GM23248 (cell line): ENCODE measurements at places on chromosomes 16 and 17.

DNA sequence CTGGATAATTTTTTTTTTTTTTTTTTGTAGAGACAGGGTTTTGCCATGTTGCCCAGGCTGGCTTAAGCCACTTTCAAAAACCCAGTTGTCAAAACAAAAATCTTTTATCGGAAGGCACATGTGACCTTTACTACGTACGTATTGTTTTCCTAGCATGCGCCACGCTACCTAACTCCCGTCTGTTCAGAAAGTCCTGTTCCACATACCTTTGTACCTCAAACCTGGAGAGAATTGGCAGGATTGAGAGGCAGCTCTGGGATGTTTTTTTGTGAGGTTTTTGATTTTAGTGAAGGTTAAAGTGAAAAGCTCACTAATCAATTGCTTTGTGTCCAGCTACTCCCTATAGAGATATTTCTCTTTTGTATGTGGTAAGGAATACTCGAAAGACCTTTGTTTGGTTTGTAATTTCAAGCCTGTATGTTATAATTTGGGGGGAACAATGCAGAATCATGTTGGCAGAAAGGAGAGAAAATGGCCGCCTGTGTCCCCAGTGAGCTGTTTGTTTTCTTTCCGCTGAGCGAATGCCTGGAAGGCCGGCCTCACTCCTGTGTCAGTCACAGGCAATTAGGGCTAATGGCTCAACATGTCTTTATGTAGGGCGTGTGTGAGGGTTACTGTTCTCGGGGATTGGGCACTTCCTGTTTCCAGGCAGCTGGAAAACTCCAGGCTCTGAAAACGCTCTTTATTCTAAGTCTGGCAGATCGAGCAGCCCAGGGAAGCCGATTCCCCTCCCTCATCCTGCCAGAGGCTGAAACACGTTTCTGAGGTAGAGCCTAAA lies 60.8 kb upstream of the CLEC18A start:
- H3K4me1 ChIP-seq: peaks cover 10% of the 10 kb centered on the region
- peak overlapping the region; percentile 54 for H3K27ac ChIP-seq
- no peak overlapping the region for H3K4me3 ChIP-seq
- H3K36me3 ChIP-seq: no peaks in the 10 kb centered on the region

- DNase-seq: no peak
- peaks cover 4% of the 10 kb centered on the region; the same call in 1 of the 2 replicates for H3K27me3 ChIP-seq
- H3K4me3 ChIP-seq: no peak overlapping the region
- no peaks in the 10 kb centered on the region for H3K36me3 ChIP-seq
- H3K4me1 ChIP-seq: peaks cover 20% of the 10 kb centered on the region
Measured at GRCh38 chr17:39736319-39737165, 1.2 kb upstream of the GRB7 start.

- no peak overlapping the region for H3K27ac ChIP-seq
- DNase-seq: peak; percentile 8
- no peak overlapping the region for H3K4me3 ChIP-seq
- H3K27me3 ChIP-seq: no peaks in the 10 kb centered on the region
- H3K36me3 ChIP-seq: no peaks in the 10 kb centered on the region
Measured at GRCh38 chr17:75194879-75195278, 10.6 kb upstream of the NUP85 start.

DNA sequence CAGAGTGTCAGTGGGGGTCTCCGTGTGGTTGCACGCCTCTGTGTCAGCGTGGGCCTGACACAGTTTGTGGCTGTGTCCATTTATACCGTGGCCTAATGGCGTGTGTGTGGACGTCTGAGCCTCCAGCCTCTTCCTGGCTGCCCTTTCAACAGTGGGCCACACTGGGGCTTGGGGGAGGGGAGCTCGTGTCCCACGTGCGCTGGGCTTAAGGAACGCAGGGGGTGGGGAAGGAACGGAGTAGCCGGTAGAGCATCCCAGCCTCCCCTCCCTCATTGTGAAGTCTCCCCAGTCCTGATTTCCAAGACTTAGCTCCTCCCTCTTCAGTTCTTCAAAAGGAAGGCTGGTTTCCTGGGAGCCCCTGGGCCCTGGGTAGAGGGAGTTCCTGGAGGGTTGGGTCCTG lies 9.5 kb upstream of the HES7 start:
- no peaks in the 10 kb centered on the region for H3K27me3 ChIP-seq
- H3K27ac ChIP-seq: no peak overlapping the region
- H3K36me3 ChIP-seq: no peaks in the 10 kb centered on the region

- no peak for DNase-seq
- H3K4me3 ChIP-seq: no peak overlapping the region
- H3K27ac ChIP-seq: no peak overlapping the region
- no peaks in the 10 kb centered on the region for H3K36me3 ChIP-seq
- H3K27me3 ChIP-seq: no peaks in the 10 kb centered on the region
Measured at GRCh38 chr17:81192386-81193050, 26.5 kb upstream of the AATK start.

DNA sequence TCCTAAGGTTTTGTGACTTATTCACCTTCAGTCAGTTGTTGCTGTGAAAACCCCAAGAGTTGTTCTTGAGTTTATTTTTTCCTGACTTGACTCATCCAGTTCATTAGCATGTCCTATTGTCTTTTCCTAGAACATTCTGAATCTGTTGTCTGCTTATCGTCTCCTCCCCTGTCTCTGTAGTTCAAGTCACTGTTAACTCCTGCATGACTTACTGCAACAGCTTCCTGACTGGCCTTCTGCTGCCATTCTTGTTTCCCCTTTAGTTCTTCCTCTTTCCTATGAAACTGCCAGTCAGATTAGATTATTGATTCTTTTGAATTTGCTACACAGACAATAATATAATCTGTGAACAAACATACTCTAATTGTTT lies 161.5 kb downstream of the FTO start:
- peak; percentile 71 for DNase-seq
- H3K27ac ChIP-seq: peak overlapping the region; percentile 74
- peaks cover 7% of the 10 kb centered on the region for H3K36me3 ChIP-seq
- no peaks in the 10 kb centered on the region for H3K27me3 ChIP-seq
- peaks cover 21% of the 10 kb centered on the region for H3K4me1 ChIP-seq
- no peak overlapping the region for H3K4me3 ChIP-seq

DNA sequence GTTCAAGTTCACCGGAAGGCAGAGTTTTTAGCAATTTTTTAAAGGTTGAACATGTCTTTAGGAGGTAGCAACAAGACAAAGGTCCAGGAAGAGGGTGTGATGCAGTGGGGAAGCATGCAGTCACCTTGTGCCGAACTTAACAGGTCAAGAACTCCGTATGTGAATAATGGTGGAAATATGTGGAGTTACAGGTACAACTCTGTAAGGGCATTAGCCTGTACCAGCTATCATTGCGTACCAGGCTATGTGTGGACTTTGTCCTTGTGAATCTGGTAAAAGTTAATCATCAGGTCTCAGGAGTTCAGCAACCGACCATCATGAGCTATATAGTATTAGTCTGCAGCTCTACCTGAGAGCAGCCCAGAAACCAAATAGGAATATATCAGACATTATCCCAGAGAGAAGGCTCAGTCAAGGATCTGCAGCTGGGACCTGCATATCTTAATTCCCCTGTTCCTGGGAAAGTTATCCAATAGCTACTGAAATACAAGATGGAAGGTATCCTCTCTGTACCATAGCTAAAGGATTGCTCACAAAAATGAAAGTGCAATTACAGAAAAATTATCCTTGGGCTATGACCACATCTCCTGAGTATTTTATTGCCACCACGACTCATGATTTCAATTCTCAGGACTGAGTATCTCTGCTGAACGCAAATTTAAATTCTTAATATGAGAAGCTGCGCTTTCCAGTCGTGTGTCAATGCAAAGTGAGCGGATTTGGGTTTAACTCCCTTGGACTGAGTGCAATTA lies 469.3 kb downstream of the CDH13 start:
- H3K4me1 ChIP-seq: peaks cover 12% of the 10 kb centered on the region; the same call in 1 of the 2 replicates
- peak; percentile 51 for DNase-seq
- no peak overlapping the region for H3K4me3 ChIP-seq
- H3K36me3 ChIP-seq: no peaks in the 10 kb centered on the region
- H3K27me3 ChIP-seq: no peaks in the 10 kb centered on the region

DNA sequence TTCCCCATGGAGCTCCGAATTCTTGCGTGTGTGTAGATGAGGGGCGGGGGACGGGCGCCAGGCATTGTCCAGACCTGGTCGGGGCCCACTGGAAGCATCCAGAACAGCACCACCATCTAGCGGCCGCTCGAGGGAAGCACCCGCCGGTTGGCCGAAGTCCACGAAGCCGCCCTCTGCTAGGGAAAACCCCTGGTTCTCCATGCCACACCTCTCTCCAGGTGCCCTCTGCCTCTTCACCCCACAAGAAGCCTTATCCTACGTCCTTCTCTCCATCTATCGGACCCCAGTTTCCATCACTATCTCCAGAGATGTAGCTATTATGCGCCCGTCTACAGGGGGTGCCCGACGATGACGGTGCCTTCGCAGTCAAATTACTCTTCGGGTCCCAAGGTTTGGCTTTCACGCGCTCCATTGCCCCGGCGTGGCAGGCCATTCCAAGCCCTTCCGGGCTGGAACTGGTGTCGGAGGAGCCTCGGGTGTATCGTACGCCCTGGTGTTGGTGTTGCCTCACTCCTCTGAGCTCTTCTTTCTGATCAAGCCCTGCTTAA lies 617 bp upstream of the SENP3 start:
- DNase-seq: peak; percentile 93
- H3K27ac ChIP-seq: peak overlapping the region; percentile 79
- no peaks in the 10 kb centered on the region for H3K27me3 ChIP-seq
- H3K4me1 ChIP-seq: peaks cover 22% of the 10 kb centered on the region

GRCh38 chr16:3283543-3284447 lies 504 bp downstream of the ZNF263 start:
- peak; percentile 57 for DNase-seq
- H3K27ac ChIP-seq: peak overlapping the region; percentile 98
- H3K4me1 ChIP-seq: peaks cover 10% of the 10 kb centered on the region
- H3K36me3 ChIP-seq: peaks cover 15% of the 10 kb centered on the region

GRCh38 chr17:76528528-76529223 lies 8.8 kb downstream of the CYGB start:
- no peaks in the 10 kb centered on the region for H3K27me3 ChIP-seq
- H3K4me1 ChIP-seq: peaks cover 32% of the 10 kb centered on the region
- peak overlapping the region; percentile 94 for H3K27ac ChIP-seq
- peak; percentile 71 for DNase-seq

DNA sequence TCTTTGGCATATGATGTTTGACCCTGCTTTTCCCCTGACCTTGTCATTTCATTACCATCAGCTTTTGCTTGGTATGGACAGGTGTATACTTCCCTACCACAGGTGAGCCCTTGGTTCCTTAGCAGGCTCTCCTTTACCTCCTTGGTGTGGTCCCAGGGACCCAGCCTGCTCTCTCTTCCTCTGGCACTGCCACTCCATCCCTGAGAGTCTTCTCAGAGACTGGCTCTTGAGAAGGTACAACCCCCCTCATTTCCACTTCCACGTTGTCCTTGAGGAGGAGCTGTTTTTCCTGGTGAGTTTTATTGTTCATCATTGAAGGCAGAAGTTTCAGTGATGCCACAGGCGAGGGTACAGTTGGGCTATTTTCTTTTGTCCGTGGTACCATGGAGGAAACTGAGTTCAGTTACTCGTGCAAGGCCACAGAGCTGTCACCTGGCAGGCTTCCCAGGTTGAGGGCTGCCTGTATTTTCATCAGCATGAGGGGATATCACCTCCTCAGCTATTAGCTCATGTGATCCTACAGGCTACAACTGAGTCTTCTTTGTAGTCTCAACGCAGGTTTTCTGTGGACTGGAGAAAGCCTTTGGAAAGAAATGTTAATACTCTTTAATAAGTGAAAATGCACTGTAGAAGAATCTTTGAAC lies 52.3 kb downstream of the MSI2 start:
- no peak overlapping the region for H3K4me3 ChIP-seq
- no peak for DNase-seq
- H3K27ac ChIP-seq: no peak overlapping the region
- no peaks in the 10 kb centered on the region for H3K4me1 ChIP-seq
- H3K36me3 ChIP-seq: no peaks in the 10 kb centered on the region

DNA sequence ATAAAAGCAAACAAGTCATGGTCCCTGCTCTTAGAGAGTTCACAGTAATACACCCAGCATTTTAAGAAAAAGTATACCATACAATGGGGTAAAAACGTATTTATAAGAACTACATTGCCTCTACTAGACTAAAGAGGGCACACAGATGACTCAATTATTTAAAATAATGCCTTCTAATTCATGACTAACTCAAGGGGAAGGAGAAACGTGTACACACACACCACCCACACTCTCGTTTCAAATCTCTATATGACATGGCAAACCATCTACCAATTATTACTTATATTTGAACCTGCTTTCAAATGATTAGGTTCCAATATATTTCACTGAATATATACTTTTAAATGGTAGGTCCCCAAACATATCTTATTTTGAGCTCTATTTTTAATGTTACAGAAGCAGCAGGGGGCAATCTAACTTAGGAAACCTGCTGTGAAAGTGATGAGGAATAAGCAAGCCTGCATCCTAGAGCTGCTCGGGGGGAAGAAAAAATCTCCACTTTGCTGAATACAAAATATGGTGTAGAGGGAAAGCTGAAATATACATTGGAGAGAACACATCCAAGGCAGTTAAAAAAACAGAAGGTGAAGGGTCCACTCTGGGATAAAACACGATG lies 232.4 kb upstream of the PSMD7 start:
- H3K27me3 ChIP-seq: no peaks in the 10 kb centered on the region
- DNase-seq: peak; percentile 6
- H3K4me3 ChIP-seq: no peak overlapping the region
- no peak overlapping the region for H3K27ac ChIP-seq
- H3K4me1 ChIP-seq: no peaks in the 10 kb centered on the region
- H3K36me3 ChIP-seq: no peaks in the 10 kb centered on the region

- no peak overlapping the region for H3K27ac ChIP-seq
- no peak for DNase-seq
- H3K4me3 ChIP-seq: no peak overlapping the region
- H3K27me3 ChIP-seq: no peaks in the 10 kb centered on the region
- no peaks in the 10 kb centered on the region; the same call in 1 of the 2 replicates for H3K36me3 ChIP-seq
Measured at GRCh38 chr17:62999736-63000135, 33.7 kb downstream of the TANC2 start.

- no peaks in the 10 kb centered on the region for H3K36me3 ChIP-seq
- H3K4me1 ChIP-seq: no peaks in the 10 kb centered on the region
- DNase-seq: peak; percentile 39
- peak within 1 kb of the TSS; percentile 67 for H3K4me3 ChIP-seq
- H3K27ac ChIP-seq: no peak within 1 kb of the TSS
Measured at GRCh38 chr17:32265192-32265923, at the start of gene RHBDL3. Gene RHBDL3, plus strand, starts transcription at chr17:32265832. Its CDS starts 358 bp downstream, at chr17:32266190.

DNA sequence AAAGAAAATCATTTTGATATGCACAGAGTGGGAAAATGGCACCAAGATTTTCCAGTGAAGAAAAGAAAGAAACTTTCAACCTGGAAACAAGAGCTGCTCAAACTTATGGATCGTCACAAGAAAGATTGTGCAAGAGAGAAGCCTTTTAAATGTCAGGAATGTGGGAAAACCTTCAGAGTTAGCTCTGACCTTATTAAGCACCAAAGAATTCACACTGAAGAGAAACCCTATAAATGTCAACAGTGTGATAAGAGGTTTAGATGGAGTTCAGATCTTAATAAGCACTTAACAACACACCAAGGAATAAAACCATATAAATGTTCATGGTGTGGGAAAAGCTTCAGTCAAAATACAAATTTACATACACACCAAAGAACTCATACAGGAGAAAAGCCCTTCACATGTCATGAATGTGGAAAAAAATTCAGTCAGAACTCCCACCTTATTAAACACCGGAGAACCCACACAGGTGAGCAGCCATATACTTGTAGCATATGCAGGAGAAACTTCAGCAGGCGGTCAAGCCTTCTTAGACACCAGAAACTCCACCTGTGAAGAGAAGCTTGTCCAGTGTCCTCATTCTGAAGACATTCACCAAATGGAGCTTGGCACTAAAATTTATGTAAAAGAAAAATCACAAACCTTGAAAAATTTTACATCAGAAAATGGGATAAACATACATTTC lies 12.2 kb downstream of the ZNF75A start:
- H3K36me3 ChIP-seq: peaks cover 57% of the 10 kb centered on the region
- no peak overlapping the region for H3K4me3 ChIP-seq
- H3K27ac ChIP-seq: no peak overlapping the region
- no peaks in the 10 kb centered on the region for H3K27me3 ChIP-seq
